ENCODE measurements at places on chromosomes 2 and 18.

GRCh38 chr2:6657855-6658254 is 207.9 kb downstream of the CMPK2 start:
- no peak for DNase-seq

DNA sequence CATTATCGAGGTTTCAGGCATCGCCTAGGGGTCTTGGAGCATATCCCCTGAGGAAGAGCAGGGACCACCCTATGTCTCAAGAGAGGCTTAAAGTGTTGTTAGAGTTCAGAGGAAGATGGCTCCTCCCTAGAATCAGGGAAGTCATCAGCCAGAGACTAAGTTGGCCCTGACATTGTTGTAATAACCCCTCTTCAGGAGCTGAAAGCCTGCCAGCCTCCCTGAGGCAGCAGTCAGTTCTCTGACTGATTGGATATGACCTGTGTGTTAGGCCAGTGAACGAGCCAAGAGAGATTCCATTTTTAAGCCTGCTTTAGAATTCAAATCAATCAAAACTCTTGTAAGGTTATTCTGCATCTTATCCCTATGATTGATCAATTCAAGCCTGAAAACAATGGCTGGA is 34.9 kb downstream of the ARHGAP28 start:
- no peak for DNase-seq

DNA sequence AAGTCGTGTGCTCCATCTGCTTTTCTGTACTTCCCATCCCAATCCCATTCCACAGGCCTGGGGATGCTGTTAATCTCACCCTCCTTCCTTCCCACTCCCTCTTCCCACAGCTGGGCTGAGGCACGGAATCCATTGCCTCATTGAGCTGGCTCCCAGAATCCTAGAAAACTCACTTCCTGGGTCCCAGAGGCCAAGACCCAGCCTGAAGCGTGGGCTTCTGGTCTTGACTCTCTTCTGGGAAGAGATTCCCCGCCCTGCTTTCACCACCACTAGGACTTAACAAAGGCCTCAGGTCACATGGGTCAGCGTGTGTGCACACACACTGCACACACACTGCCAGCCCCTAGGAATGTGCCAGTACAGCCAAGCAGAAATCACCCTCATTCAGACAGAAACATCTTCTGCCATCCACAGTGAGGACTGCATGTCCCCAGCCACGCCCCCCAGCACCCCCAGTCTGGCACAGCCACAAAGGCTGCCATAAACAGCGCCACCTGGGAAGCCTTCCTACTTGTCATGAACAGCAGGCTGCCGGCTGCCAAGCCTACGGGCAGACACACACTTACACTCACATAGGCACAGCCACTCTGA is 165.8 kb downstream of the TNS1 start:
- DNase-seq = peak; percentile 89

DNA sequence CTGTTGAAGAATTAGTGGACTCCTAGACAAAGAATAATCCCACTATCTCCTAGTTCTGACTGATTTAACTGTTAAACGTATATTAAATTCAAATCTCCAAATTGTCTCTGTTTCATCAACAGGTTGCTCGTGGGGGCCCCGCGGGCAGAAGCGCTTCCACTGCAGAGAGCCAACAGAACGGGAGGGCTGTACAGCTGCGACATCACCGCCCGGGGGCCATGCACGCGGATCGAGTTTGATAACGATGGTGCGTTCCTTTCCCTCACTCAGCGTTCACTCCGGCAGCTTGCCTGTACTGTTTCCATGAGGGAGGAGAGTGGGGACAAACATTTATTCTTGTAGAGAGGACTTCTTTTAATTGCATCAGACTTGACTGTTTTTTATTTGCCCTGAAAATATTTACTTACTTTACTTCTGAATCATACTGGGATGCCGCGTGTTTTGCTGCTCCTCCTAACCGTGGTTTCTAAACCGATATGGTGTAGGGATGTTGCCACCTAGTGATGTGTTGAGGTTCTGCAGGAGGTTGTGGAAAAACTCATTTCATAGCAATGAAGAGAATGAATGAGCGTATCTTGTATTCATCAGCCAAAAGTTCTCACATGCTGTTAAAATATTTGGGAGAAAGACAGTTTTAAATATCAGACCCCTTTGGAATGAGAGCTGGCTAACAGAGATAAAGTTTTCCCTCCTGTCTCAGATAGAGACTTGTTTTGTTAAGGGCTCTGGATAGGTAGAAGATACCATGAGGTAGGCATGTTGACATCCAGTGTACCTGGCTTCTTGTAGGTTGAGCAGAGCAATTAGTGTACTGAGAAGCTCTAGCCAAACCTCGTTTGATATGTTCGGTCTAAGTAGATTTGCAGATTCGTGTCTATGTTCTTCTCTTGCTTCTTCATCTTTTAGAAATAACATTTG is 38.3 kb downstream of the ITGA6 start:
- peak; percentile 29 for DNase-seq

GRCh38 chr2:14635391-14635871 is 2.9 kb downstream of the LRATD1 start:
- DNase-seq = peak; percentile 70

- DNase-seq = no peak
These were observed 36.0 kb downstream of the PHLPP1 start for GRCh38 chr18:62751341-62751821.

DNA sequence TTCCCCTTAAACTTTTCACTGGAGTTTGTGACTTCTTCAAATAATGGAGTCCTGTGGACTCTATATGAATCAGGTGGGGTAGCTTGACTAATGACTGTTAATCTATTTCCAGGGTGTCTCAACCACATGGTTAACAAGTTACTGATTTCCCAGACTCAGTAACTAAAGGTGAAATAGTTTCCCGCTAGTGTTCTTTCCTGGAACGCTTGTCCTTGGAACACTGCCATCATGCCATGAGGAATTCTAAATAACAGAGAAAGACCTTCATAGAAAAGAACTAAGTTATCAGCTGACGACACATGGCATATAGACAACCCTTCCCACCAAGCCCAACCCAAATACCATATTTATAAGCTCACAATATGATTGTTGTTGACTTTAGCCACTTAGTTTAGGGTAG is 1027.9 kb upstream of the FAM98A start:
- DNase-seq = no peak

- DNase-seq = no peak
These were observed 262.6 kb upstream of the HS6ST1 start for GRCh38 chr2:128580988-128581848.

GRCh38 chr18:75127143-75128021 is 81.6 kb downstream of the PTGR3 start:
- no peak for DNase-seq

- no peak for DNase-seq
These were observed 293.5 kb downstream of the ASXL3 start for GRCh38 chr18:33871363-33872025.

- no peak for DNase-seq
These were observed 212.6 kb downstream of the SH3RF3 start for GRCh38 chr2:109341355-109342255.

DNA sequence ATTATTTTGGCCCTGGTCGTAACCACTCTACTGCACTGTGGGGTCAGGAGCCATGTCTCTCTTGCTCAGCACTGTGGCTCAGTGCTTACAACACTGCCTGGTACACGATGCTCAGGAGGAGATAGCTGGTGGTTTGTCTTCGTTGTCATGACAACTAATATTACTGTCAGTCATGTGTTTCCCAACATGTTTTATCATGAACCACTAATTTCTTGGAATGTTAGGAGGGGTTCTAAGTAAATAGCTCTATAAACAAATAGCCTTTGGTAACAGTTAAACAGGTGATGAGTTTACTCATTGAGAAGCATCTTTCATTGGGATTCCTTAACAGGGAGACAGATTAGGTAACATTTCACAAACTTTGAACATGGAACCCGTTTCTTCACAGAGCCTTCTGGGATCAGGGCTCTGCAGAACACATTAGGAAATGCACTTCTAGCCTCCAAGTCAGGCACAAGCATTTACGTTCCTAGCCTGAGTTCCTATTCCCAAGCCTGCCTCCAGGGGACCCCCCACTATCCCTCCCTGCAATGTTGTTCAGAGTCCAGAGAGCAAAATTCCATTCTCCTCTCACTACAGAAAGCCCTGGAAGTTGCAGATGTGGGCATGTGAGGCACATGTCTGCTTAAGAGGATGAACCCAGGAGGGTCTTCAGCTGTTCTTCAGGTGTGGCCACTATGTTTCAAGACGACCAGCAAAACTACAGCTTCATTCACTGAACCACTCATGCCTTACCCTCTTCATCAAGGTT is 6.4 kb upstream of the RBM44 start:
- DNase-seq = no peak

DNA sequence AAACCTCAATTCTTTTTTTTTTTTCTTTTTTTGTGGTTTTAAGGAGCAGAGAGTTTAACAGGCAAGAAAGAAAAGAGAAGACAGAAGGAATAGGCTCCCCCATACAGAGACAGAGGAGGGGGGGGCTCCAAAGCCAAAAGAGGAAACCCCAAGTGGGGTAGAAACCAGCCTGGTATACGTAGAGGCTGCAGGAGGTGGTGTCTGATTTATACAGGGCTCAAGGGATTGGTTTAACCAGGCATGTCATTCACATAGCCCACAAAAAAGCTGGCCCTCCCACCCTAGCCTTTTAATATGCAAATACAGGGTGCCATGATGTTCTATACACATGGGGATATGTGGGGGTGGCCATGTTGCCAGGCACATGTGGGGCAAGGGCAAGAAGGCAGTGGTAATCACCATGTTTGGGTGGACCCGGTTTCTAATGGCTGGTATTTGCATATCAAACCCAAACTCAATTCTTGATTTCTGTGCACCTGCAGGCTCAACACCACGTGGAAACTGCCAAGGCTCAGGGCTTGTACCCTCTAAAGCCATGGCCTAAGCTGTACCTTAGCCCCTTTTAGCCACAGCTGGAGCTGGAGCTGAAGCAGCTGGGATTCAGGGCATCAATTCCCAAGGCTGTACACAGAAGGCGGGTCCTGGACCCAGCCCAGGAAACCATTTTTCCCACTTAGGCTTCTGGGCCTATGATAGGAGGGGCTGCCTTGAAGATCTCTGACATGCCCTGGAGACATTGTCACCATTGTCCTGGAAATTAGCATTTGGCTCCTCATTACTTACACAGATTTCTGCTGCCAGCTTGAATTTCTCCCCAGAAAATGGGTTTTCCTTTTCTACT is 170.3 kb downstream of the MAIP1 start:
- no peak for DNase-seq

- no peak for DNase-seq
These were observed 3.5 kb upstream of the RHOB start for GRCh38 chr2:20443276-20443920.

GRCh38 chr2:4995466-4995865 is 696.7 kb upstream of the SOX11 start:
- DNase-seq = no peak

DNA sequence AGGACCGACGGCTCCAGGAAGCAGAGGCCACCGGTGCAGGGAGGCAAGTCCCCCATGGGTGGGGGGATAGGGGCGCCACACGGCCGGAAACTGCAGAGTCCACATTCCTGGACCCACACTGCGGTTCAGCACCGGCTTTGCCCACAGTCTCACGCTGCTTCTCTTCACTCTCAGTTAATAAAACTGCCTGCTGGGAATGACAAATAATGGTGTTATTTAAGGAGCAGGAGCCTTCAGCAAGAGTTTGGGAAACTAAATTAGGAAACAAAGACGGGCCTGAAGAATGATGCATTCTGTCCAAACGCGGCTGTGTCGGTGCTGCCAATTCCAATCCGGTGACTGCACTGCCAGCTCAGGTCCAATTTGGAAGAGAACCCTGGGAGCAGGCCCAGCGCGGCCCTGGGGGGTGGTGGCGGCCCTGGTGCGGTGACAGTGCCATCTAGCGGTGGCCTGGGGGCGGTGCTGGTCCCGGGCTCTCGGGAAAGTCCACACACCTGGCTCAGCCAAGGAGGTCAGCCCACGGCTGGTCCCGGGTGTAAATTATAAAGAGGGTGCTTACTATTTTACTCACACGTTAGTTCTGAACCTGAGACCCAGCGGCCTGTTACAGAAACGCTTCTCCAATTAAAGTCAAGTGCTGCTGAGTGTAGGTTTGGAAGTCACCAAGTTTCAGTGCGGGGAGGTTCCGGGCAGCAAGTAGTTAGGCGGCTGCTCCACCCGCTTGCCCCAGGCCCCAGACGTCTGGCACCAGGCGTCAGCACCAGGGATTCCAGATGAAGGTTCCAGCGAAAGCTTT is 73.1 kb upstream of the PXDN start:
- peak; percentile 87 for DNase-seq

DNA sequence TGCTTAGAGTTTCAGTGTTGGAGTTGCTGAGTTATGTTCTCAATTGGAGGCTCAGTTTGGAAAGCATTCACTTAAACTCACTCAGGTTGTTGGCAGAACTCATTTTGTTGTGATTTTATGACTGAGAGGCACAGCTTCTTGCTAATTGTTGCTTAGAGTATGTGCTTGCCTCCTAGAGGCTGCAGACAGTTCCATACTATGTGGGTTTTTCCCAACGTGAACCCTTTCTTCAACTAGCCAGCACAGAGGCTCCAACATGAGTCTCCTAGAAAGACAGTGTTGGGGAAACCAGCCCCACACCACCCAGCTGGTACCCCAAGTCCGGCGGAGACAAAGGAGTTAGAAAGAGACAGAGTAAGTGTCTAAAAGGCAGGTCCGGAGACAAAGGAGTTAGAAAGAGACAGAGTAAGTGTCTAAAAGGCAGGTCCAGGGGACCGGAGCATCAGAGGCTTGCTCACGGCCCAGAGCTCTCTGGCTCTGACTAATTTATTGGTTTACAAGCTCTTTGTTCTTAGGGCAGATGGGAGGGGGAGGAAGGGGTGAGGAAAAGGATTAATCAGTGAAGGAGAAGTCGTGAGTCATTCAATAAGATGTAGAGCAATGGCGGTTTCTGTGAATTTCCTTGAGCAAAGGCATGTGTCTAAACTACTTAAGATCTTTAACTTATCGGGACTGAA is 999.7 kb upstream of the LRRTM1 start:
- DNase-seq = no peak

GRCh38 chr2:151033271-151034248 is 228.1 kb downstream of the RBM43 start:
- no peak for DNase-seq

DNA sequence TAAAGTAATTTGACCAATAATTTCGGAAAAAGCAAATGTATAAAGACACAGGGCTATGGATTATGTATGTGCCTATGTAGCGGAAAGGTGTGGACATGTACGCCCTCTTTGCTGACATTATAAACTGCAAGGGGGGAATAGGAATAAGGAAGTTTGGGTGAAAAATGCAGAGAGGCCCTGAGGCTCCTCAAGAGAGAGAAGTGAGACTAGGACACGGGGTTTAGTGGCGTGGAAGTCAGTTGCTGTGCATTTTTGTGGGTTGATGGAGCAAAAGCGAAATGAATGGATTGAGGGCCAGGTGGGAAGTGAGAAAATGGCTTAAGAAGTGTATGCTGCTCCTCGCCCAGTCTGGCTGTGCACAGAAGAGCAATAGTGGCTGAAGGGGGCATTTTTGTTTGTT is 96.2 kb upstream of the B3GNT7 start:
- DNase-seq = no peak

DNA sequence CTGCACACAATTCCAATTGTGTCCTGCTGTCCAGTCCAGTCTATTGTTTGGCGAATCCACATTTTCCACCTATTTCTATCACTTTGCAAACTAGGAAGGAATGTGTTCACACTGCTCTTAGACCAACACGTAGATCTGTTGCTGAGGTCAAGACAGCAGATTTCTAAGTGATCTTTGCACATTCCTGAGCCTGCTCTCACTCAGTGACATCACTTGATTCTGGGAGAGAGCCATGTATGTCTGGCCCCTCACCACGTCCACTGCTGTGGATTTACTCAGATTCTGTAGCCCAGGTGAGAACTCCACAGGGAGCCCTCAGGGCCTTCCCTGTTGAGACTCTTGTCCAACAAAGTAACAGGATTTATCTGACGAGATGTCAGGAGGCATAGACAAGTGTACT is 317.2 kb downstream of the TSN start:
- no peak for DNase-seq

- DNase-seq = no peak
These were observed 311.7 kb downstream of the EIPR1 start for GRCh38 chr2:3065928-3066327.

GRCh38 chr2:177422271-177422670 is 29.7 kb downstream of the AGPS start:
- DNase-seq = no peak
